ENCODE measurements at places on chromosomes 2 and 18.

GRCh38 chr18:434410-434809 is 66.1 kb downstream of the COLEC12 start:
- no peak for DNase-seq

DNA sequence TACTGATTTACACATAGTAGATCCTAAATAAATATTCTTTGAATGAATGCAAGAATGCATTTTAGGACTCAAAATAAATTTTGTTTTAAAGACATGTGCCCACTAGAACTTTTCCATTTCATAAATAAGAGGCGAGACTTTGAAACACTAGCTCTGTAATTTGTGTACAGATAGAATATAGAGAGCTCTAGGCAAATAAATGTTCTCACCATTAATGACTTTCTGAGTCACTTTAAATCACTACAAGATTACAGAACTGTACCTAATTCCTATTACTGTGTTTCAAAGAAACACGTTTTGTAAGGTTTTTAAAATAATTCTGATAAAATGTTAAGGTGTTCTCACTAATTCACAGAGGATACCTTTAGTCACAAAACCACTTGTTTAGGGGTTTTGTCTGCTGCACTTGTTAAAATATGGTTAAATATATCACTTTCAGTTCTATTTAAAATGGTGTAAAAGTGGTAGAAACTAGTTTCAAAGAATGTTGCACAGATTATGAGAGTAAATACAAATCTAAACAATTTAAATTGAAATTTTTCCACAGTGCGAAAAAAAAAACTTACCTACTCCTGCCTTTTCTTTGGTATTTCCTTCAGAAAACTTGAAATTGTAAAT is 158.7 kb upstream of the ZC3H15 start:
- DNase-seq = no peak

- no peak for DNase-seq
Measured at GRCh38 chr18:51490860-51491259, 293.4 kb upstream of the MEX3C start.

DNA sequence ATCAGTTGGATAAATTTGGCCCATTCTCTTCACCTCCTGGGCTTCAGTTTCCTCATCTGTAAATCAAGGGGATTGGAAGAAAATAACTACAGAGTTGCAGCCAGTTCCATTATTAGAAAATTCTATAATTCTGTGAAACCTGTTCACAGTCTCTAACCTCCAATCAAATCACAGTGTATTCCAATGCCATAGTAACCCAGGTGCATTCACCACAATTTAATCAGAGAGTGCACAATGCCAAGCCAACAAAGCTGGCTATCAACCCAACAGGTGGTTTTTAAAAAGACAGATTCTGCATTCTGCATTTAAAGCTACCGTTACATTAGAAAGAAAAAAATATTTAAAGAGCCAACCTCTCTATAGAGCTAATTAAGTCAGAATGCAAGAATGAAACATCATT is 308.6 kb downstream of the RNF144A start:
- no peak for DNase-seq

GRCh38 chr2:230949966-230950873 is 25.2 kb upstream of the GPR55 start:
- no peak for DNase-seq

- DNase-seq = no peak
Measured at GRCh38 chr2:27078267-27079194, at the start of gene EMILIN1. Gene EMILIN1, plus strand, starts transcription at chr2:27078615. Its CDS starts 451 bp downstream, at chr2:27079066.

GRCh38 chr2:195709901-195710806 is 53.1 kb downstream of the SLC39A10 start:
- no peak for DNase-seq

DNA sequence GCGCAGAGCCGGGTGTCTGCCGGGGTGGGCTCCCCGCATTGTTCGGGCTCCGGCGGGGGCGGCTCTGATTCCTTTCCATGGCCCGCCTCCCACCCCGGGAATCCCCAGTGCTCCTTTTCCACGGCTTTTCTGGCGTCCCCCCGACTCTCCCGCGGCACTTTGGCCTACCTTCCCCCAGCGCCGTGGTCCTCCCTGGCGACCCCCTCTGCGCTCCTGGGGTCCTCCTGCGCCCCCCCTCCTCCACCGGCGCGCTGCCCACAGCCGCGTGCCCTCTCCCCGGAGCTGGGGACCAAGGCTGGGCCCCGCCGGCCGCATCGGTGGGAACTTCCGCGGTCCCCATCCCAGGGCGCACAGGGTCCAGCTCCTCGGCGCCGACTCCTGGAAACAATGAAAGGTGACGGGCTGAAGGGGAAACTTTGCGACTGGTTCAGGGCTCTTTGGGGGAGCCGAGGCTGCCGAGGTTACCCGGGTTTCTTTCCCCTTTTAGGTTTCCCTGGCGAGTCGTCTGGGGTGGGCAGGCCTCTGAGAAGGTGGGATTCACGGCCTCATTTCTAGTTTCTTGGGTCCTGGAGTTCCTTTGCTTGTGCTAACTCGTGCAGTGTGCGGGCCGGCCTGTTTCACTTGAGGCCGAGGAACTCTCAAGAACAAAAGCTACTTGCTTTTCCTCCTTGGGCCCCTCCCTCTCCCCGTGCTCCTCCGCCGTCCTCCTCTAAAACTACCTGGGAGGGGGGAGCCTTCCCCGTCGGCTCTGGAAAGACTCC is 2.2 kb downstream of the TGIF1 start:
- DNase-seq = no peak

GRCh38 chr2:8022908-8023640 is 658.8 kb upstream of the ID2 start:
- no peak for DNase-seq

DNA sequence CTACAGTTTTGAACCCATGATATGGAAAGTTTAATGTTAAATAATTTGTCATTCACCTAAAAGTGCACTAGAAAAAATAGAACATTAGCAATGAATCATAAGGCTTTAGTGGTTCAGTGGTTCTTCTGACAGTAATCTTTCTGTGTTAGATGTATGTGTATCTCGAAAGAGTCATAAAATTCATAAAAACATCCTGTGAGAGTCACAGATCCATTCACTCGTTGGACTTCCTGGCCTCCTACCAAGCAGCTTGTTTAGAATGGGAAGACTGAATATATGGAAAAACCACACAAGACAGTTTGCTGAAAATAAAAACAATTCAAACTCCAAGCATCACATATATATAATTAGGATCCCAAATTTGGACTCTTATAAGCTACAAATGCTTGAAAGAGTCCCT is 34.8 kb downstream of the ADNP2 start:
- DNase-seq = no peak

GRCh38 chr18:58955738-58956137 is 91.1 kb downstream of the ZNF532 start:
- DNase-seq = no peak

GRCh38 chr2:192196421-192197194 is 1.9 kb upstream of the TMEFF2 start:
- no peak for DNase-seq
